Vagina (tissue), 2 donors: ENCODE measurements at places on chromosomes 12 and 14.
A peak's percentile ranks its signal among the peaks of the same experiment; 100 is the strongest.

- no peak for DNase-seq
Observed at GRCh38 chr12:67082221-67082620, 186.9 kb upstream of the CAND1 start.

- DNase-seq: no peak
Observed at GRCh38 chr14:103404920-103405319, 19.7 kb downstream of the MARK3 start.

DNA sequence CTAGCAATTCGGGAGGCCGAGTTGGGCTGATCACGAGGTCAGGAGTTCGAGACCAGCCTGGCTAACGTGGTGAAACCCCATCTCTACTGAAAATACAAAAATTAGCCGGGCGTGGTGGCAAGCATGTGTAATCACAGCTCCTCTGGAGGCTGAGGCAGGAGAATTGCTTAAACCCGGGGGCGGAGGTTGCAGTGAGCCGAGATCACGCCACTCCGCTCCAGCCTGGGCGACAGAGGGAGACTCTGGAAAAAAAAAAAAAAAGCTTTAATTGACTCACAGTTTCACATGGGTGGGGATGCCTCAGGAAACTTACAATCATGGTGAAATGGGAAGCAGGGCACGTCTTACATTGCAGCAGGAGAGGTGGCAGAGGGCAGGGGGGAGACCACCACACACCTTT is 30.6 kb upstream of the SLC2A3 start:
- no peak for DNase-seq

DNA sequence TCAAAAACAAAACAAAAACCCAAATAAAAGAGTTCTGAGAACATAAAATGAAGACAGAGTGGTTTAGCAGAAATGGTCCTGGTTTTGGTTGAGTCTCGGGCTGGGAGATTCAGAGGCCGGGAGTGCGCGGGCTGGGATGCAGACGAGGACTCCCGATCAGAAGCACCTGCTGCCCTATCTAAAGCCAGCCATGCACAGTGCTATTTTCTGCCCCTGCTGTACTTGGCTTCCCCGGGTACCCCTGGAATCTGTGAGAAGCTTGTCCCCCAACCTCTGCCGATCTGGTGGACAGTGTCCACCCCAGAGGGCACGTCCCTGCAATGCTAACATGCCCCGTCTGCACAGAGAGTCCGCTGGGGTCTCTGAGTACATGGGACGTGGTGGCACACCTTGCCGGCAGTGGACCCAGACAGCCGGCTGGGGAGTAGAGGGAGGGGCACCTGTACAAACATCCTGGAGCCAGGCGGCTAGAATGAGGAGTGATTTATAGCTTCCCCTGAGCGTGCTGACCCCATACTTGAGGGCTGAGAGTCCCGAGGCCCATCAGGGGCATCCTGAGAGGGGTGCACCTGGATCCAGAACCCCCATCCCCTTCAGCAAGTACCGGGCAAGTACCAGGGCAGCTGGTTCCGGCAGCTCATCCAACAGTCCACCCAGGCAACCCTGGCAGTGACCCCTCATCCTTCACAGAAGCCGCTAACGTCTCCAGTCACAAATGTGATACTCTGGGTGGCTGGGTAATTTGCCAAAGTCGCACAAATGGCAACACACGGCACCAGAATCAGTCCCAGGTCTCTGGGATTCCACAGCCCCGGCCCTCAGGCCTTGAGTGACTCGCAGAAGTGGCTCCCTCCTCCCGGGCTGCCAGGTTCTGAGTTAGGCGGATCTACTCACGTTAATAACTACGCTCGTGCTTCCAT is 37.1 kb downstream of the CHGA start:
- DNase-seq: no peak

GRCh38 chr14:104678901-104679705 is 10.3 kb upstream of the INF2 start:
- DNase-seq: no peak

DNA sequence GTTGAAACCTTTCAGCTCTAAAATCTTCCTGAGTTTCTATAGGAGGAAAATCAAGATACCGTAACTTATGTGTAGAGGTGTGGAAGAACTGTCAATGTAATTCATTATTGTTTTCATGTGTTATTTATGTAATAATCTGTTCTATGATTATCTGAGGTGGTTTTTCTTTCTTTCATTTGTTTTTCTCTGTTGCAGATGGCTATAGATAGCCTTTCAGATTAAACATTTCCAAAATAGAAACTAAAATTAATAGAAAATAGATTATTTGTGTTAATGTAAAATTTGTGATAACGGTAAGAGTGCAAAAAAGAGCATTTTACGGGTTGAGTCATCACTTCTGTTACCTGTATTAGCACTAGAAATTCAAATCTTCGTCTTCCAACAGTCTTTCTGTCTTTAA is 128.8 kb downstream of the SYNE2 start:
- no peak for DNase-seq

DNA sequence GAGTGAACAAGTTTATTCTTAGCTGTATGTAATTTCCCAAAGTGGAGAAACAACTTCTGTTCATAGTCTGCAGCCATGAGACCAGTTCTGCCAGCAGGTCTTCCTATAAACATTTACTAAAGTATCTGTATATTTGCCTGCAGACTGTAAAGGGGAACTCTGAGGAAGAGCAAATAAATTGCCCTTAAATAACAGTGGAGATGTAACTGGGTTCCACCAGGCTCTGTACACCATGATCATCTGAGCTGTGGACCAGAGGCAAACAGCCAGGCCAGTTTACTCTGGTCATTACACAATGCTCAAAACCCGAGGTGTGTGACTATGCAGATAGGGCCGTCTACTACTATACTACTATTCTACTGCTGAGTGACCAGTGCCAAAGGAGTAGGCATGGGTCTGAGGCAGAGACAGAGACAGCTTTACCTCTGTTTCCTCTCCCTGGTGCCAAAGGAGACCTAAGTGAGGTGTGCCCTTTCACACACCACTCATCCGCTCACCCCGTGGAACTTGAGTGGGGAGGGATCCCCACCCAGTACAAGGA is 21.1 kb upstream of the CERS5 start:
- DNase-seq: no peak

DNA sequence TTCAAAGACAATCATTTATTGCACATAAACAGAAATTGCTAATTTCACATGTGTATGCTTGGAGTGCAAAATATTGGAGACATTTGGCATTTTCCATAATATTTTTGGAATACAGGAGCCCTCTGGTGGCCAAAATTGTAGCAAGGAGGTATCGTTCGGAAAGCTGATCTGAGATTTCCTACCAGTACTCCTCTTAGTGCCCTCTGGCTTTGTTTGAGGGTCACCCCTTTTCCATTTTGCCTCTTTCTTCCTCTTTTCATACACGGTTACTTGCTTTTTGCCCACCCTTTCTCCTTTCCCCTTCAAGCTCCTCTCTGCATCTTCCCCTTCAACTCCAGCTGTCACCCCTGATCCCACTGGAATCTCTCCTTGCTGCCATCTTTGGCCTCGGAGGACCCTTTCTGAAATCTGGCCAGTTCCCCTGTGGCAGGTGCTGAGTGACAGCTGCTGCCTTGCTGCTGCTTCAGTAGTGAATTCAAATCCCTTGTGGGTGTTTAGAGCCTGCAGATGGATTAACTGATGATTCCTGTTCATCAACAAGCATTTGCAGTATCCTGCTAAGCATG is 164.6 kb upstream of the PARP11 start:
- DNase-seq: no peak

GRCh38 chr12:88658009-88658408 is 77.7 kb upstream of the KITLG start:
- DNase-seq: no peak

GRCh38 chr14:37083599-37083998 is 88.8 kb downstream of the SLC25A21 start:
- DNase-seq: no peak

- DNase-seq: no peak
Observed at GRCh38 chr12:128133321-128134073, 133.5 kb upstream of the TMEM132C start.

GRCh38 chr12:90393089-90393488 is 561.9 kb downstream of the CCER1 start:
- DNase-seq: no peak

DNA sequence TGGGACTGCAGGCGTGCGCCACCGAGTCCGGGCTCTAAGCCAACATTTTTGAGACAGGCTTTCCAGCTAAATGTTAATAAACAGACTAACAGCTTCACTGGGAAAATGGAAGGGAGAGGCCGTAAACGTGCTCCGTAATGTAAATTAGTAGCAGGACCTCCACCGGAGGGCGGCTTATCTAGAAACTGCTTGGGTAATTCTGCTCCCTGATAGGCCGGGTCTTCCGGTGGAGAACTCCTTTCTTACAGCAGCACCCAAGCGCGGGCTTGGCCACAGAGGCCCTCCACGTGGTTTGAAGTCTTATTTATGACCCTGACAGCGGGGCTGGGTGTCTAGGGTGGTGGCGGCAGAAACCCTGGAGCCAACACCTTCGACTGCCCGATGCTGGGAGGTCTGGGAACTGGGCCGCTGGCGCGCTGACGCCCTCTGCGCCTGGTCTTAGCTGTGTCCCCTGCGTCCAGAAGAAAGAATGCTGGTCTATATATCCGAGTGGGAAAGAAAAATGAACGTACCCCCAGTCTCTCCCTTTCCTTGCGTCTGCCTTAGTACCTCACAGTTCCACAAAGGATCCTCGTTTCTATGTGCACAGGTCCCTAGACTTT is 1.7 kb downstream of the DPPA3 start:
- no peak for DNase-seq

DNA sequence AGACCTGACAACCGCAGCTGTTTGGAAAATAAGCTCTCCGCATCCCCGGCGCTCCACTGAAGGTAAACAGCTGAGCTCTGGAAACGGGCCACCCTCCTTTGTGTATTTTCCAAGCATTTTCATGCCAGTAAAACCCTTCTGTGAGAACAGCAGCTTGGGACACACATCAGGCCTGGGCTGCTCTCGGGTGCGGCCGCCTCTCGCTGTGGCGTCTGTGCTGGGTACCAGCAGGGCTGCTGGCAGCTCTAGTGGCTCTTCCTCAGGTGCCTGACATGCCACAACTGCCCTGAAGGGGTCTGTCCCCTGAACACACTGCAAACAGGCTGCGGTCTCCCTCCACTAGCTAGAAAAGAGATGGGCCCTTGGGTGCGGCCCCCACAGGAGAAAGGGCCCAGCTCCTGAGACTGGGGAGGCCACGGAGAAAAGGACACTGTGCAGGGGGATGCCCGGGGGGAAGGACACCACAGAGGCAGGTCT is 96.3 kb downstream of the ITPK1 start:
- DNase-seq: no peak

GRCh38 chr14:104424406-104425072 is 155.0 kb upstream of the C14orf180 start:
- DNase-seq: peak; percentile 54

GRCh38 chr12:561908-562593 is 101.2 kb downstream of the NINJ2 start:
- no peak for DNase-seq

DNA sequence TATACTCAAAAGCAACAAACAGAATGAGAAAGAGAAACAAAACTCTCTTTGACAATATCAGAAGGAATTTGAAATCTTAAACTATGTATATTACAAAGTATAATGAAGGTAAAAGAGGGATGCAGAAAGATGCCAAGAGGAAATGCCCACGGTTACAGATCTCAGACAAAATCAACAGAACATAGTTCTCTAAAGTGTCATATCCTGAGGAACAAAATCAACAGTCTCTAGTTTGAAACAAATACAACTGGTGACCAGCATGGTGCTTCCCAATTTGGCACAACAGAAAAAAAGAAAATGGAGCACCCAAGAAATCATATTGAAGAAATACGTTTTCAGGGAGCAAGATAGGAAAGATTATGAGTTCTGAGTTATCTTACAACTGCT is 116.5 kb downstream of the METTL25 start:
- DNase-seq: no peak
